ENCODE measurements at places on chromosomes 11 and 22.

DNA sequence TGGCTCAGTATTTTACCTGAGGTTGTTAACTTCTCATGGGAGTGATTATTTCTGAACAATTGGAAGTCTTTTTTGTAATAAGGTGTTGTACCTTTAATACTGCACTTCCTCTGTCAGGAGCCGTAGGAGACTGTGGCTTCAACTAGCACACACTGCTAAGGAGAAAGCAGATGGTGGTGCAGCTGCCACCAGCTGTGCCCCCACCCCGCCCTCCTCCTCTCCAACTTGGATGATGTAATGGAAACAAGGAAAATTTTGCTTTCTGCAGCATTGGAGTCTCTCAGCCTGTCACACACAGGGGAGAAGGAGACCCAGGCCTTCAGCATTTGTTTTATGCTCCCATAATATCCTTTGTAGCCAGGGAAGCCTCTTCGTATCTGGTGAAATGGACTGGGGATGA lies 91.2 kb downstream of the TEAD1 start:
- peak; percentile 18 for DNase-seq

- no peak for DNase-seq
These were observed 12.3 kb downstream of the NARS2 start for GRCh38 chr11:78562398-78562797.

DNA sequence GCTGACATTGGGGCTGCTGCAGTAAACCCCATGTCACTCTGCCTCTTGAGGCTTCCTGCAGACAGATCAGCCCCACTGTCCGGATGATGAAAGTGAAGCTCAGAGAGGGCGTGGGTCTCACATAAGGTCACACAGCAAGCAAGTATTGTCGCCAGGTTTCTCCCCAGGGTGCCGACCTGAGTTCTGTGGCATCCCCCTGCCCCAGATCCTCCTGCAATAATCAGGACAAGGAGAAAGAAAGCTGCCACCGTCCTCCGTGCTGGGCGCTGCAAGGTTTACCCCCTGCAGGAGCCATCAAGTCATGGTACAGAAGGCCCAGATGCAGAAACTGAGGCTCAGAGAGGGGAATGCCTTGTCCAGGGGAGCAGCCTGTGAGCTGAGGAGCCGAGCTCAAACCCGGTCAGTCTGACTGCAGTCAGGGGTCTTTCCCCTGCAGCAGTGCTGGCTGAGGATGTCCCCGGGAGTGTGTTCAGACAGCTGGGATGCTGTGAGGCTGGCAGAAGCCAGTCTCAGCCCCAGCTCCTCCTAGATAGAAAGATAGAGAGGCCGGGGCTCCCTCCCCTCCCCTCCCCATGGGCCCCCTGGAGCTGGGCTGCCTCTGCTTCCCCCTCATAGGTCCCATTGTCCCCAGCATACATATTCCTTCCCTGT lies 13.2 kb downstream of the EMID1 start:
- DNase-seq, result no peak

DNA sequence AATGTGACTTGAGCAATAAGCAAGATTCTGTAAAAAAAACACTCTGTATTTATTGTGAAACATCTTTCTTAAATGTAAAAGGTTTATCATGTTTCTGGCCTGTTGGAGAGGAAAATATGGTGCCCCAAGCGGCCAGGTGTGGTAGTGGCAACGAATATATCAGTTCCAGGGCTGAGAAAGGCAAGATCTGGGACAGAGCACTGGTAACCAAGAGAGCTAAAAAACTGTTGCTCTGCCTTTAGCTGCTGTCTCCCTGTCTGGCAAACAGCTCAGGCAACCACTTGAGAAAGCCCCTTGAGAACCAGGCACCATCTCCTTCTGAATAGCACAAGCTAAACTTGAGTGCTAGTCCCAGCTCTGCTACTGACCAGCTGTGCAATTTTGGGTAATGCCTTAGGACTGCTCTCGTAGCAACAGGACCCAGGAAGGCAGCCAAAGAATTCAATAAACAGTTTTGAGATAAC lies 129.9 kb downstream of the KCNC1 start:
- no peak for DNase-seq

DNA sequence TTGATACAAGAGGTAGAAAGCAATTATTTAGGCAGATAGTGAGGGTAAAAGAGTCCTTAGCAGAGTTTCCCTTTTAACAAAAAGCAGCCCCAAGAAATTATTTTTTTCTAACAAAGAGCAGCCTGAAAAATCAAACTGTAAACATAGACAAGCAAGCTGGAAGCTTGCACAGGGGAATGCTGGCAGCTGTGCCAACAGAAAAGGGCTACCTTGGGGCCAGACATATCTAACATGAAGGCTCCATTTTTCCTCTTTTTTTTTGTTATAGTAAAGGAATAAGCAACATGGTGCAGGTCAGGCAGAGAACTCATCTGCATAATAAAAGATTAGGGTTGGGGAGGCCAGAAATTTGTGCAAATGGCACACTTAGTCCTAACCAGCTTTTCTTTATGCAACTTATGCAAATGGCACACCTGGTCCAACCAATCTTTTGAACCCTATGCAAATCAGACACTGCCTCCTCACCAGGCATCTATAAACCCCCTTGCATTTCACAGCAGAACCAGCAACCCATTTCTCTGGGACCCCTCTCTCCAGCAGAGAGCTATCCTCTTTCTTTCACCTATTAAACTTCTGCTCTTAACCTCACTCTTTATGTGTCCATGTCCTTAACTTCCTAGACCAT lies 41.8 kb downstream of the PDGFD start:
- peak; percentile 52 for DNase-seq

GRCh38 chr11:67213178-67213621 lies 53.1 kb upstream of the GRK2 start:
- no peak for DNase-seq

DNA sequence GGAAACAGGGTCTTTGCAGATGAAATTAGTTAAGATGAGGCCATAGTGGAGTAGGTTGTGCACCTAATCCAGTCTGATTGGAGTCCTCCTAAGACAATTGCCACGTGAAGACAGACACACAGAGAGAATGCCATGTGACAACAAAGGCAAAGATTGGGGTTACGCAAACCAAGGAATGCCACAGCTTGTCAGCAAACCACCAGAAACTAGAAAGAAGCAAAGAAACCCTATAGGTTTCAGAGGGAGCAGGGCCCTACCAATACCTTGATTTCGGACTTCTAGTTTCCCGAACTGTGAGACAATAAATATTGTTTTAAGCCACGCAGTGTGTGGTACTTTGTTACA lies 8.2 kb upstream of the LAYN start:
- no peak for DNase-seq

DNA sequence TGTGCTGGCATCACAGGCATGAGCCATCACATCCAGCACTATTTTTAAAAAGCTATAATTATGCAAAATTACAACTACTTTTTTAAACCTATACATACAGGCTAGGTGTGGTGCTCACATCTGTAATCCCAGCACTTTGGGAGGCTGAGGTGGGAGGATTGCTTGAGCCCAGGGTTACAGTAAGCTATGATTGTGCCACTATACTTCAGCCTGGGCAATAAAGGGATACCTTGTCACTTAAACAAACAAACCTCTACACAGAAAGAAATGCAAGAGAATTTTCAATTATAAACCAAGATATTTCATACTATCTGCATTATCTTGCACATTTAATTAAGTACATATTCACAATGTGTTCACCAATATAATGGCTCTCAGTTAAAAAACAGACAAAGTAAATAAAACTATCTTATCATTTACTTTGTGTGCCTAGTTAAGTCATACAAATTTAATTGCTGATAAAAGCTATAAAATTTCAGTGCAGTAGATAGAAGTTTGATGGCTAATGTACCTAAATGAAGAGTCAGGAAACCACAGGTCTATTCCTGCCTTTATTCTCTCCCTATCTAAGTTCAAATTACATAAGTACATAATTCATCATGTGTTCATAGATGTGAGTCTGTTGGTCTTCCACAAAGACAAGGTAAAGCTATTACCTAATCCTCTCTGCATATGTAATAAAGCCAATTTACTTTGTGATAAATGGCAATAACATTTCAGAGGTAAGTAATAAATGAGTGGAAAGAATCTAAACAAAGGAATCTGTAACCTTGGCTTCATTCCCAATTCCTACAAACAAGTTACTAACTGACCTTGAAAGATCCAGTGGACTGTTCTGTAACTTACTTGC lies 9.0 kb upstream of the RDX start:
- peak; percentile 52 for DNase-seq

DNA sequence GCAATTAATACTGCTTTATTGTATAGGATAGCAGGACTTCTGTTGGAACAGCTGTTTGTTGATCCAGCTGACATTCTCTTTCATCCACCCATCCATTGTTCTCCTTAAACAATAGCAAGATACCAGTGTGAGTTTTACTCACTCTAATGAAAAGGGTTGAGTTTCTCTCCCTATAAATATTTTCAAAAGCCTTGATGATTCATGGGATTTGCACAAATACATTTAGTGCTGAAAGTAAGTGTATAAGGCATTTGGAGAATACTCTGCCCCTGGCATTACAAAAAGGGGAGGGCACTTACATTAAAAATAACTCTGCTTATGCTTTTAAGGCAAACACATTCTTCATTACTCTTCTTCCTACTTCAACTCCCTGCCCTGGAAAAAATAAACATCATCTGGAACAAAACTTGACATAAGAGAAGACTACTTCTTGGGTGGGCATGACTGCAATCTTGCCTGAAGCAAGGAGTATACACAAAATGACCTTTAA lies 634.9 kb downstream of the METTL15 start:
- peak; percentile 30 for DNase-seq

DNA sequence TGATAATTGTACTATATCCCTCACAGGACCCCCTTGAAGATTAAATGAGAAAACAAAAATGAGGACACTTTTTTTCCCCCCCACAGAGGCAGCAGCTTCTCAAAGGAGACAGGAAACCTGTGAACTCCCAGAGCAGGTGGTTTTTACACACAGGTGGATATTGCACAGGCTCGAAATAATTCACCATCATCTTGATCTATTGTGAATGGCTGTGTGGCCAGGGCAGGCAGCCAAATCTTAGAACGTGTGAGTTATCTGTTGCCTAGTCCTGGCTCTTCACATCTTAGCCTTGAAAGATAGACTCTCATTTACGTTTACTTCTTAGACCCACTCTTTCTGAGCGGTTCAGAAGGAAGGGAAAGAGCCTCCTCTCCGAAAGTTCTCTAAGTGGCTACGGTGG lies 23.5 kb downstream of the PPFIBP2 start:
- no peak for DNase-seq

GRCh38 chr11:44817207-44817949 lies 90.6 kb downstream of the TSPAN18 start:
- DNase-seq, result no peak

GRCh38 chr22:17366830-17367229 lies 2.4 kb upstream of the CECR2 start:
- DNase-seq, result no peak

- no peak for DNase-seq
These were observed 132.3 kb downstream of the OPCML start for GRCh38 chr11:133399855-133400625.

GRCh38 chr11:12331239-12331874 lies 46.0 kb upstream of the PARVA start:
- DNase-seq, result peak; percentile 24

DNA sequence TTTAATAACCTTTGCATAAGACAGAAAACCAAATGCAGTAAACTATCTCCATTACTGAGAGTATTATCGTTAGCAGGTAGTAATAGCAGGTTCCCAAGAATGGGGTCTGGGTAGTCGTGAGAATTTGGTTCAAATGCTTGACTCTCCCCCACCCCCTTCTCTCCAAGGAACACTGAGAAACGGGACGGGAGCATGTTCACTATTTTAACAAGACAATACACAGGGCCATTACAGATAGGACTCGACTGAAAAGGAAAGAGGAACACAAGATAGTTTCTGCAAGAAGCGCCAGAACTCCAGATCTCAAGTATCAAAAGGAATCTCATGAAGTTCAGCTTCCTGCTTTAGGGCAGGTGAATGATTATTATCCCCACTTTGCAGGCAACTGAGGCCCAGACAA lies 27.0 kb downstream of the KMT5B start:
- DNase-seq, result no peak

- DNase-seq, result no peak
These were observed 19.7 kb downstream of the ALX4 start for GRCh38 chr11:44290208-44290607.

DNA sequence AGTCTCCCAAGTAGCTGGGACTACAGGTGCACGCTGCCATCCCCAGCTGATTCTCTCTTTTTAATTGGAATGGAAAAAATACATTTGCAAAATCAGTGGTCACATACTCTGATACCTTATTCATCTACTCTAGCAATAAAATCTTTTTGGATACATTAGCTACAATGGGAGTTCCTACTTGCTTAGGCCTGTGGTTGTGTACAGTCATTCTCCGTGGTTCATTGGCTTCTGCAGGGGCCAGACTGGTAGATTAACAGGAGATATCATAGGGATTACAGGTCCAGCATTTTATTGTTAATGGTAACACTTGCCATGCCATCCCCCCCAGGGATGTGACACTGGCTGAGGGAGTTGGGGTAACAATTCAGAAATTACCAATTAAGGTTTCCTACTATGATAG lies 140.0 kb downstream of the ADAMTS15 start:
- DNase-seq, result no peak

DNA sequence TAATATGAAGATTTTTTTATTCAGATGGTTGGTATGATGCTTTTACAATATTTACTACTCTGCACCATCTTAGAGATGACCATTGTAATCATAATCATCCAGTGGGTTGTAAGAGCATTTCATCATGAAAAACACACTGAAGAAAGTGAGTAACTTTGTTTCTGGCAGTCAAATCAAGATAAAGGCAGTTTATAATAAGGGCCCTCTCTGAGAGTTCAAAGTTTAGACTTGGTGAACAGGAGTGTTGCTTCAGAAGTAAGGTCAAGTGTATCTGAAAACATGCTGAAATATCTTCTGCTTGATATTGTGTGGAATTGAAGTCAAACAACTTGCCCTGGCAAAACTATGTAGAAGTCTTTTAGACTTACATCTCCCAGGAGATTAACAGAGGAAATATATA lies 19.5 kb upstream of the MS4A8 start:
- no peak for DNase-seq

GRCh38 chr11:117535201-117535849 lies 207.7 kb downstream of the CEP164 start:
- DNase-seq, result no peak

GRCh38 chr11:73154178-73154577 lies 12.1 kb upstream of the FCHSD2 start:
- DNase-seq, result no peak

DNA sequence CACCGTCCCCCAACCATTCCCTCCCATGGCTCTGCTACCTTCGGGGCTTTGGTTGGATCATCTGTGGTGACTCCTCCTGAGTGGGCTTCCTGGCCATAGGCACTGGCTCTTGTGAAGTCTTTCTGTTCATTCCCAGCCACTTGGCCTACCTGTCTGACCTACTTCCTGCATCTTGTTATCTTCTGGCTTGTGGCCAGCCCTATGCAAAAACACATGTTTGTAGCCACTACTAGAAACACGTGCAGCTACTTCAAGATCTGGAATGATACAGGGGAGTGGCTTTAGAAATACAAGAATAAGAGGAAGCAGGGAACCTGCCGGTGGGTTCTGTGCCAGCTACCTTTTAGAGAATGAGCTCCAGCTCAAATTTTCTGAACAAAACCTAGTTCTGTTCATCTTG lies 20.9 kb downstream of the RCOR2 start:
- no peak for DNase-seq

DNA sequence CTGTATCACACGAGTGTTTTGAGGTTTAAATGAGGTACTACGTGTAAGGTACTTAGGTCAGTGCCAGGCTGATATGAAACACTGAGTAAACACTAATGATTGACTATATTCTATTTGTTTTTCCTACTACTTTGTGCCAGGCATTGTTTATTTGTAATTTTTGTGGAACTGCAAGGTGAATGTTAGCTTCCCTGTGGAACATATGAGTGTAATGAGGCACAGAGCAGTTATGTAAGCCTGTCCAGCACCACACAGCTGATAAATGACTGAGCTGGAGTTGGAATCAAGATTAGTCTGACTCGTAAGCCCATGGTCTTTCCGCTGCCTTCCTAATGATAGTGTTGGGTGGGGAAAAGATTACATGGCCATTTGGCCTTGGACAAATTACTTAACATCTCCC lies 5.9 kb downstream of the SLC37A2 start:
- no peak for DNase-seq

All from SHP77 treated with DMSO at 0.1 percent for 48 hours (cell line).